ENCODE measurements at places on chromosomes 4 and X.

DNA sequence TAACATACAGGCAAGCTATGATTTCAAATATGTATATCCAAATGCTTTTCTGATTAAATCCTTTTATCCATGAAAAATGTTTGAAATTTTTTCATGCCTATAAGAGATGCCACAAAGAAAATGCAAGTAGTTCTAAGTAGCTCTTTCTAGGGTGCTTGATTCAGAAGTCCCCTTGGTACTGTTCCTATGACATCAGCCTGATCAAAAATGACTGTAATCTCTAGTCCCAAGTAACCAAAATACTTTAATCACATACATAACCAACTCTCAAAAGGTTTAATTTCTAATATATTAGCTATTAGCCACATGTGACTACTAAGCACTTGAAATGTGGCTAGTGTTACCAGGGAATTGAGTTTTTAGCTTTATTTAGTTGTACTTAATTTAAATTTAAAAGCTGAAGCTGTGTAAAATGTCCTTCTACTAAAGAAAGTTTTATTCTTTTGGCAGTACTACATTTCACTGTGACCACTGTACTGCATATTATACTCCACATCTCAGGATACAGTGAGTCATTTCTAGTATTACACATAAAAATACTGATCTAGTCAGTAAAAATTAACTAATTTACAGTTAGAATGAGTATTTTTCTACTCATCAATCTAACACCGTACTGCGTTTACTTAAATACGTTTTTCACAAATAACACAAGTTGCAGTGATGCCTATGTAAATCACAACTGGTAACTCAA is 33.9 kb downstream of the FBXW7 start:
- DNase-seq: no peak

DNA sequence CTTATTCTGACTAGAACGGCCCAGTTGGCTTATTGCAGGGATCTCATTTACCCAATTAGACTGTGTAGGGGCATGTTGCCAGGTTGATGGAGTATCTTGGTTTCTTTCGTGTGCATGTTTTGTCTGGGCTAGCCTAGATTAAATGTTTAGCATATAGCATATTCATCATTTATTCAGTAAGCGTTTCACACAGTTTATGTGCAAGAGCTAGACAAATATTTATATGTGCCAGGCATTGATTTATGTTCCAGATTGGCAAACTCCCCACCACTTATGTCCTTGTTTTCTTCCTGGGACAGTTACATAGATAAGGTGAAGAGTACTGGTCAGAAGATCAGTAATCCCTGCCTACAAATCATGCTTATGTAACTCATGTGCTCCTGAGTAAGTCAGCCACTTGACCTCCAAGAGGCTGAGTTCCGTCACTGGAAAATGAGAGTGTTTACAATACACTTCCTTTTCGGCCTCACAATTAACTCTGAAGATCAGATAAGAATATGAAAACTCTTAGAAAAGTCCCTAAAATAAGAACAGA is 57.2 kb downstream of the RUFY3 start:
- no peak for DNase-seq

DNA sequence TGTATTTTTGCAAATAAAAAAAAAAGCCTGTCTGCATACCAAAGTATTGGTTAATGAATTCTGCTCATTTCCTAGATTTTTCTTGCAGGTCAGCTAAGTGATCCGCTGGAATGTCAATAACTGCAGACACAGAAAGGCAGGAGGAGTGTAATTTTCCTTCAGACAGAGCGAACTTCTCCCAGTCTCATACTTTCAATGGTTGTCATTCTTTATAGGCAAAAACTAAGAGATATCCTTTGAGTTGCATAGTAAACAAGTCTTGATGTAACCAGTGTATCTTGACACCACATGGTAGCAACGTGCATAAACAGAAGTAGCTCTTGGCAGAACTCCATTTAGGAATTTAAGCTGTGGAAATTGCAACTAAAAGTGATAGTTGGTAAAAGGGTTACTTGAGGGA is 8.2 kb downstream of the CAPN6 start:
- no peak for DNase-seq

DNA sequence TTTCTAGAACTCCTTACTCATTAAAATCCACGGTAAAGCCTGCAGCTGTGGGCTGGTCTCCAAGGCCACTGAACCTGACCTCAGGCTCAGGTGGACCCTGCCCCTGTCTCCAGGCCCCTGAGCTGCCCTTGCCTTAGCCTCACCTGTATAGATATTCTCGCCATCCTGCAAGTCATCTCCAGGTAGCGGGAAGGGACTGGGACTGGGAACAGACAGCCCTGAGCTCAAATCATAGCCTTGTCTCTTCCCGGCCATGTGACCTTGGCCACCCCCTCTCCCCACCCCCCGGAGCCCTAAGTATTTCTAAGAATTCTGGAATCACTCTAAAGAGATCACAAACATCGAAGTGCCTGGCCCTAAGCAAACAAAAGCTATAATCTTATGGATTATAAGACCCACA is 17.7 kb downstream of the ABLIM2 start:
- DNase-seq: no peak

GRCh38 chr4:150579551-150580234 is 2.3 kb upstream of the MAB21L2 start:
- no peak for DNase-seq

- DNase-seq: no peak
Measured at GRCh38 chr4:53924333-53925049, 139.9 kb downstream of the CHIC2 start.

DNA sequence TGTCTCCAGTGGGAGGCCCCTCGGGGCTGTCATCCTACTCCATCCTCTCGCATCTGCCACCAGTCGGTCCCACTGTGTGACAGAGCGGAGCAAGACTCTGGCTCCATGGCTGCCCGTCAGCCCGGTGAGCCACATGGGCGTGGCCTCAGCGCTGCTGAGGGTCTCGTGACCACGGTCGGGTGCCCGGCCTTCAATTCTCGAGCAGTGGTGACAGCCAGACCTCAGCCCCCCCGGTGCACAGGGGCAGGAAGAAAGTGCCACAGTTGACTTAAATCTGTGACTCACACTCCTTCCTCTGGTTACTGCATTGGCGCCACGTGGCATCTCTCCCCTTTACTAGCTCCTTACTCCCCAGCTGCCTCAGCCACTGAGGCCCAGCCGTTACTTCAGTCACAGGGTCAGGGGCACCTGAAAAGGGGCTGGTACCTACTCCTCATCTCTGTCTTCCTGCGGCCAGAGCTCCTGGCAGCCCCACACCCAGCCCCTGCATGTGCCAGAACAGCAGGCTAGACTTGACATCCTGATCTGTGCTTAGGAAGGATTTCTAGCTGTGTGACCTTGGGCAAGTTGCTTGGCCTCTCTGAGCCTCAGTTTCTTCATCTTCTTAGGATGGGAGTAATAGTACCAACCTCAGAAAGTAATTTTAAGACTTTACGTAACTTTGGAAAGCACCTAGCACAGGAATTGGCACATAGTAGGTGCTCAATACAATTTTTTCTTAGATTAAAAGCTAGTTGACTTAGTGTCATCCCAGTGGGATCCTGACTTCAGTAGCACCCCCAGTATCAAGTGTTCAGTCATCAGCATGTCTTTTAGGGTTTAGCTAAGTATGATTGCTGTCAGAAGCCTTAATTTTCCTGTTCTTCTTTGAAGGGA is 66.1 kb downstream of the TNIP2 start:
- DNase-seq: no peak

GRCh38 chrX:130801901-130802300 is 101.1 kb downstream of the ENOX2 start:
- DNase-seq: no peak

- DNase-seq: no peak
Measured at GRCh38 chr4:86432559-86433134, 72.8 kb upstream of the MAPK10 start.

DNA sequence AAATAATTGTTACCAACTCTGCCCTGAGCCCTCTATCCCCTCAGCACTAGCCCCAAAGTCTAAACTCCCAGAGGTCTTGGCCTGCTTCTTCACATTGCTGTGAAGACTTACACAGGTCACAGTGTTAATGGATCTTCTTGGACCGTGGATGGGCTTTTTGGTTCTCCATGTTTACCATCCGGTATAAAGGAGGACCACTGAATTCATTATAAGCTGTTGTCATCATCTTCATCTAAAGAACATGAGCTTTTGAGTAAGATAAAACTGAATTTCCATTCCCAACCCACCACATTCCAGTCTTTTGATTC is 8.5 kb downstream of the NUDT11 start:
- DNase-seq: no peak

DNA sequence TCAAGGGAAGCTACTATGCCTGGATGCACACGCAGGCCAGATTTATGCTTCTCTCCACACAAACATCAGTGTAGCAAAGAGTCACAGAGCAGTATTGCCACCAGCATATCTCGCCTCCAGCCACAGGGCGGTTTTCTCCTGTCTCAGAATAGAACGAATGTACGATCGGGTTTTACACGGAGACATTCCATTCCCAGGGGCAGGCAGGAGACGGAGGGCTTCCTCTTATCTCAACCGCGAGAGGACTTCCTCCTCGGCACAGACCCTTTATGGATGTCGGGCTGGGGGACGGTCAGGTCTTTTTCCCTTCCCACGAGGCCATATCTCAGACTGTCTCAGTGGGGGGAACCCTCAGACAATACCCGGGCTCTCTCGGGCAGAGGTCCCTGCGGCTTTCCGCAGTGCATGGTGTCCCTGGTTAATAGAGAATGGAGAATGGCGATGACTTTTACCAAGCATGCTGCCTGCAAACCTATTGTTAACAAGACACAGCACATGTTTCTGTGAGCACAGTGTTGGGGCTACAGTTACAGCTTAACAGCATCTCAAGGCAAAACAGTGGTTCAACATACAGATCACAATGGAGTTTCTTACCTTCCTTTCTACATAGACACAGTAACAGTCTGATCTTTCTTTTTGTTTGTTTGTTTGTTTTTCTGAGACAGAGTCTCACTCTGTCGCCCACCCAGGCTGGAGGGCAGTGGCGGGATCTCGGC is 24.1 kb downstream of the CSF2RA start:
- DNase-seq: no peak

GRCh38 chr4:101660607-101661006 is 129.9 kb upstream of the BANK1 start:
- no peak for DNase-seq

GRCh38 chr4:81919223-81919622 is 447.5 kb upstream of the RASGEF1B start:
- DNase-seq: no peak

DNA sequence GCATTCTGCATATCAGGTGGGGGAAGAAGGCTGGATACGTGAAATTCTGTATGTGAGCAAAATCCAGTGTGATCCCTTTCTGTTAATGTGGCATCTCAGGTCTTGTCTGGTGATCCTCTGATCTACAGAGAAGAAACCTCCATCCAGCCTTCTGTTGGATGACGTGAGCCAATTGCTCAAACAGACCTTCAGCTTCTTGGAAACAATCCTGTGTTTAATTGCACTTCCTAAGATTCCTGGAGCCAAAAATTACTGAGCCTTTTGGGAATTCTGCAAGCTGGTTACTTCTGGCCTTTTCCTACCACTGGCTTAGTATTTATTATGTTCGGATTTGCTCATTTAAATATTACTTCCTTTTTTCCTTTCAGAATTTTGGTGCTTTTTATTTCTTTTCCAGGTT is 51.2 kb downstream of the TRIML1 start:
- DNase-seq: no peak

DNA sequence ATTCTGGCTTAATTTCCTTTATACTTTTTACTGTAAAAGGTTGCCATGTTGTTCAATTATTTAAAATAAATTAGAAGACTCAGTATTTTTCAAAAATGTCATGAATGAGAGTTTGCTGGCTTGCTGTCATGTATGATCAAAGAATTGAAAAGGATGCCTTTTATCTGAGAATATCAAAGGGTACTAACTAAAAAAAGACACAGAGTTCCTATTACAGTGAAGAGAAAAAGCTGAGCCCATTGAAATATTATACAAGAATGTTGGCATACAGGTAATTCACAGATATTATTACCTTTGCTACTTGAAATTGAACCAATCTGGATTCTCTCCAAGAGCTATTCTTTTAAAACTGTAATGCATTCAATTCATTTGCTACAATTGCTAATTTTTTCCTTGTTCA is 200.0 kb downstream of the PPP3CA start:
- DNase-seq: no peak

DNA sequence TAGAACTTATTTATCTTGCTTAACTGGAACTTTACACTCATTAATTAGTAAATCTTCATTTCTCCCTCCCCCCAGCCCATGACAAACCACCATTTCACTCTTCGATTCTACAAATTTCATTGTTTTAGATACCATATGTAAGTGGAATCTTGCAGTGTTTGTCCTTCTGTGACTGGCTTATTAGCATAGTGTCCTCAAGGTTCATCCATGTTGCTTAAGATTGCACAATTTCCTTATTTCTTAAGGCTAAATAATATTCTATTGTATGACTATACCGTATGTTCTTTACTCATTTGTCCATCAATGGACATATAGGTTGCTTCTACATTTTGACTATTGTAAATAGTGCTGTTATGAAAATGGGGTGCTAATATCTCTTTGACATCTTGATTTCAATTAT is 24.5 kb upstream of the RNF212 start:
- no peak for DNase-seq

DNA sequence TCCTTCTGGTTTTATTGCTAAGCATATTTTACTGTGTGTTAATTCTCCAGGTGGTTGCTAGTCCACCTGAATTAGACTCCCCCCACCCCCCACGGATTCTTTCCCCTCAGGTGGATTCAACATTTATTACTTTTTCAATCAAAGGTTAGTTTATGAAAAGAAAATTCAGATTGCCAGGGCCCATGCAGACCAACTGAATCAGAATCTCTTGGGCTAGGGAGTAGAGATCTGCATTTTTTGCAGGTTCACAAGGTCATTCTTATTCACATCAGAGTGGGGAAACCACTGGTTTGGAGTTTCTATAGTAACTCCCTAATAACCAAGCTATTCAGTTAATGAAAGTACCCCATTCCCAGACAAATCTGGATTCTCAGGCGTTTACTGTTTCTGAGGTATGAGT is 9.8 kb downstream of the TMEM255A start:
- no peak for DNase-seq

- DNase-seq: no peak
Measured at GRCh38 chr4:40721730-40722171, 28.0 kb upstream of the NSUN7 start.

DNA sequence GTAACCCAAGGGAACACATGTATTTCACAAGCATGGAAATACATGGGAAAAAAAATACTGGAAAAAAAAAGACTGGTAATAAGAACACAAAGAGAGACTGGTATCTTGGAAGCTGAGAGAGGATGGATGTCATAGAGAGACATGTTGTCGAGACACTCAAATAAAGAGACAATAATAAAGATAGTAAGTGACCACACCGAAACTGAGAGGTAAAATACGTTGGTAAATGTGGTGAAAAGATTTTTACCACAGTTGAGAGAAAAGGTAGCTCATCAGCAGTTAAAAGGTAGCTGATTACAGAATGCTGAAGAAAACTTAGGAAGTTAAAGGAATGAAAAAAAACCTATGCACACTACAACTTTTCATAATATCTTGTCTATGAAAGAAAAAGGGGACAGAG is 81.1 kb downstream of the ARAP2 start:
- DNase-seq: no peak

DNA sequence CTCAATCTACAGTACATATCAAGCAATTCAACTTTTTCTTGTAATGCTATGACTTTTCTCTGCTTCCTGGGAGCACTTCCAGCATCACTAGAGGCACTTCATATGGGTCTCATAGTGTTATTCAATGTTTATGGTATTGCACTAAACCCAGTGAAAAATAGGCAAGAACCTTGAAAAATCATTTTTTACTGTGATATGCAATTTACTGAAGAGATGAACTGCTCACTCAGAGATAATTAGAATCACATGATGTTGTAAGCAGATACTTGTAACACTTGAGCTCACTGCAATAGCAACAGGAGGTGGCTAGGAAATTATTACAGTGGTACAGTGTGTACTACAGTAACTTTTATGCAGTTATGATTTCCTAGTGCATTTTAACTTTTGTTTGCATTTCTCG is 93.3 kb downstream of the RASGEF1B start:
- DNase-seq: no peak

Data from NT2/D1 (cell line).